Cerebellar nuclear complex (tissue), 1 donor: ENCODE measurements at places on chromosomes 1 and 21.

DNA sequence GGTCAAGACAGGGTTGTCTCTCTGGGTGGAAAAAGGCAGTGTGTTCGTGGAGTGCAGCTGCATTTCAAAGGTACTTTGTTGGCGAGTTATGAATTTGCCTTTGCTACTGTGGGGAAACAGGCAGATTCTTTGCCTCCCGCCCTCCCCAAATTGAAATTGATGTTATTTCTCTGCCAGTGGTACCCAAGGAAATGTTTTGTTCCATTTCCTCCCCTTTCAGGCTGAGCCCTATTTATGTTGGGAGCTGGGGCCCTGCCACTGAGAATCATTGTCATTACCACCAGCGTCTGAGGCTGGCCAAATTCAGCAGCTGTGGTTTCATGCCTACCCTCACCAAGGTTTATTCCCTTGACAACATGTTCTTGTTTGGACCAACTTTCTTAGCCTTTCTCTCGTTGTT is 48.5 kb upstream of the OLIG2 start:
- DNase-seq, result no peak

DNA sequence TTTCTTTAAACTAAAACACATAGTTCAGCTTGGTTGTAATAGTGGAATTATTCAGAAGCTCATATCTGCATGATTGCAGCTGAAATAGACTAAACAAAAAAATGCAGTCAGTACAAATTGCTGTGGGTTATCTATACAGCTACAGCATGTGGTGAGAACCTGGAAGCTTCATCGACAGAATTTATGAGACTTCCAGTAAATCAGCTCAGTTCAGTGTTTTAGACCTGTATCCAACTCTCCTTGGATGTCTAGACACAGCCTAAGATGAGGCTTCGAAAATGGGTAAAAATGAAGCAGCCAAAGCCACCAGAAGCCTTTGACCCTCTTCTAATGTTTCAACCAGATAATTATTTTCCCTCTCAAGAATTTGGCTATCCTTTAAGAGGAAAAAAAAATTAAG is 127.1 kb upstream of the C1orf105 start:
- DNase-seq, result no peak

GRCh38 chr1:160768295-160768657 is 27.7 kb upstream of the LY9 start:
- no peak for DNase-seq

DNA sequence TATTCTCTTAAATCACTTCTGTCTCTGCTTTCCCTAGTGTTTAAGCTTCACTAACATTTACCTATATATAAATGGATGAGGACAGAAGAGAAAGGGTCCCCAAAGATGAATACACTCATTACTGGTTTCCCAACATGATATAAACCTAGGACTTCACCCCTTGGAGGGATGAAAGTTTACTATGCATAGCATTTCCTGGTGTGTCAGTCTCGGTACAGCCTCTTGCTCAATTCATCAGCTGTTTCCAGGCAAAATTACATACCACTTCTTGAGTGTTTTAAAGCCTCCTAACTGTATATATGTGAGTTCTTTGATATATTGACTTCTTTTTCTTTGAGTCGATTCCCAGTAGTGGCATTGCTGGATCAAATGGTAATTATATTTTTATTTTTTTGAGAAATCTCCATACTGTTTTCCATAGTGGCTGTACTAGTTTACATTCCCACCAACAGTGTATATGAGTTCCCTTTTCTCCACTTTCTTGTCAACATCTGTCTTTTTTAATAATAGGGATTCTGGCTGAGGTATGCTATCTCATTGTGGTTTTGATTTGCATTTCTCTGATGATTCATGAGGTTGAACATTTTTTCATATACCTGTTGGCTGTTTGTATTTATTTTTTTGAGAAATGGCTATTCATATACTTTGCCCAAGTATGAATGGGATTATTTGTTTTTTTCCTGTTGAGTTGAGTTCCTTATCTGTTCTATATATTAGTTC is 259.3 kb upstream of the CACYBP start:
- no peak for DNase-seq

- no peak for DNase-seq
These were observed 7.5 kb downstream of the PPP1R12B start for GRCh38 chr1:202355944-202356553.

DNA sequence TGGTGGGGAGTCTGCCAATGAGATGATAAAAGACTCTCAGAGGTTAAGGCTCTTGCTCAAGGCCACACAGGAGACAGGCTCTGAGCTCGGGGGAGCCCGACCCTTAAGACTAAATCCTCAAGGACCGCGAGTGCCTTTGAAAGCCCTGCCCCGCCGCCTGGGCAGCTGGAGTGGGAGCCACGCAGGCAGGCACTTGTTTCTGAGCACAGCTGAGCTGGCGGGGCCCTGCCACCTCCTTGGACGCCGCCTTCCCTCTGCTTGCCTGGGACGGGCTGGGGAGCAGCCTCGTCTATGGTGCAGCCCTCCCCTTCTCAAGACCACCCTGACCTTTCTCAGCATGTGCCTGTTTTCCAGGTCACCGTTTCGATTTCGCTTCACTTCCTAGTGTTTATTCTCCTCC is 169.3 kb downstream of the CAMTA1 start:
- DNase-seq, result no peak

DNA sequence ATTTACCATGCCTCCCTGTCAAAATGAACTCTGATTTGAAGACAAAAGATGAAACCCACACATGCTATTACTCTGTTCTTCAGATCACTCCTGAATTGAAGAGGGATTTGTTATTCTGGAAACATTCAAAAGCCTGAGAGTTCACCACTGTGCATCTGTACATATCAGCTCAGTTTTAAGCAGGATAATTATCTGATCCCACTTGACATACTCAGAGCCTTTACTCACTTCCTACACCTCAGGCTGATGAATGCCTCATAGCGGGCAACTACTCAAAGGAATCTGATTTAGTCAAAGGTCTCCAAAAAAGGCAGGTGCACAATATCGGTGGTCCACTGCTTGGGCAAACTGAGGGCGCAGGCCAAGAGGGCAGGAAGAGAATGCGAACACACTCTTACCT is 47.5 kb upstream of the LPAR3 start:
- DNase-seq, result no peak

- no peak for DNase-seq
These were observed 11.6 kb downstream of the PIGM start for GRCh38 chr1:160020196-160020595.

GRCh38 chr21:42438316-42439205 is 34.9 kb downstream of the UBASH3A start:
- DNase-seq, result no peak
